ENCODE measurements at places on chromosomes 13 and 19.

DNA sequence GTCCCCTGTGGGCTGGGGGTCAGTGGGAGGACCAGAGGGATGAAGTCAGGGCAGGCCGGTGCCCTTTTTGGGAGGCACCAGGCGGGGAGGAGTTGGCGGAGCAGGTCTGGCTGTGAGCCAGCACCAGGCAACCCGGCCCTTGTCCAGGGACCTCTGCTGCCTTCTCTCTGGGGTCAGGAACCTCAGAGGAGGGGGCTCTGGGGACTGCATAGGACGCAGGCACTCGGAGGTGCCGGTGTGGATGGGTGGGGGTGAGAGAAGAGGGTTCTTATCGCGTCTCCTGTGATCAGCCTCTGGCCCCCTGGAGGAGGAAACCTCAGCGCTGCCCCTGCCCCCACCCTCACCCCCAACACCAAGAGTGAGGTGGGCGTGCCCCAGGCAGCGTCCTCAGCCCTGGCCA, 16.5 kb downstream of the DPF1 start:
- DNase-seq: no peak

DNA sequence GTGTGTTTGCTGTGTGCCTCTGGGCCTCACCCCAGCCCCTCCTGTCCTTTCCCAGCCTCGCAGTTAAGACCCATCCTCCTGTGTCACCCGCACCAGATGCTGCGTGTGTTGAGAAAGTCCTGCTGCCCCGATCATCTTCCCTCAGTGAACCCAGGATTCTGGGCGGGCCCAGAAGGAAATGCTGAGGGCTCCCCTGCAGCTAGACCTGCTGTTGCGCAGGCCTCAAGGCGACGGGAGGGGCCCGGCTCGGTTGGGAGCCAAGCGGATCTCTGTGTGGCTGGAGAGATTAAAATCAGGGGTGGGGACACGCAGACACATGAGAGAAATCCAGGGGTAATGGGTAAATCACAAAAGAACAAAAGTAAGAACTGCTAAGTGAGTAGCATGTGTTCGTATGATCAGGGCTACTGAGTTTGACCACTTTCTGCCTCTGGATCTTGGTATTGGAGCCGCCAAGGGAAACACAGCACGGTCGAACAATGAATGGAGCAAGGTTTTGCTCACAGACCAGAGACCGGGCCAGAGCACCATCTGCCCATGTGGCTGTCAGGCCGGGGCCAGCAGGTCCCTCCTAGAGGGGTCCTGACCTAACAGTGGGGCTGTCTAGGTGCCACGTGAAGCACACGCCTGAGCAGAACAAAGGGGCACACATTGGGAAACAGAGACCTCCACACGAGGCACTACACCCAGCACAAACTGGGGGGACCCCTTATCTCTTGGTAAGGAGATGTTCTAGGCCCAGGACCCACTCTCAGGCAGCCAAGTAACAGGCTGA, 7.1 kb downstream of the ZSCAN1 start:
- no peak for DNase-seq

GRCh38 chr19:33849551-33850147, 53.0 kb downstream of the KCTD15 start:
- no peak for DNase-seq

DNA sequence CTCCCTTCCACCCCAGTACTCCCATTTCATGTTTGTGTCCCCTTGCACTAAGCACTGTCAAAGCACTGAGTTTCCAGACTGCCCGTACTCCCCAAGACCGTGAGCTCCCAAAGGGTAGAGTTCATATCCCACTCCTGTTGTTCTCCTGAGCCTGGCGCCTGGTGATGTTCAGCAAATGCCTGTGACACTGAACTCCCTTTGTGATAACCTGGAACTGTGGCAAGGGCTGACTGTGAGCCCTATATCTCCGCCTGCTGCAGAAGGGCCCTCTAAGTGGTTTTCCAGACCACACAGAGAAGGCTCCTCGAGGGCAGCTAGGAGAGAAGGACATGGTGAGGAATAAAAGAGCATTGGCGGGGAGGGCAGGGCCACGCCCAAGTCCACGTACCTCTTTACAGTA, 67.5 kb downstream of the ATP7B start:
- no peak for DNase-seq

- no peak for DNase-seq
These were observed 8.1 kb upstream of the FXYD3 start for GRCh38 chr19:35107545-35107944.

DNA sequence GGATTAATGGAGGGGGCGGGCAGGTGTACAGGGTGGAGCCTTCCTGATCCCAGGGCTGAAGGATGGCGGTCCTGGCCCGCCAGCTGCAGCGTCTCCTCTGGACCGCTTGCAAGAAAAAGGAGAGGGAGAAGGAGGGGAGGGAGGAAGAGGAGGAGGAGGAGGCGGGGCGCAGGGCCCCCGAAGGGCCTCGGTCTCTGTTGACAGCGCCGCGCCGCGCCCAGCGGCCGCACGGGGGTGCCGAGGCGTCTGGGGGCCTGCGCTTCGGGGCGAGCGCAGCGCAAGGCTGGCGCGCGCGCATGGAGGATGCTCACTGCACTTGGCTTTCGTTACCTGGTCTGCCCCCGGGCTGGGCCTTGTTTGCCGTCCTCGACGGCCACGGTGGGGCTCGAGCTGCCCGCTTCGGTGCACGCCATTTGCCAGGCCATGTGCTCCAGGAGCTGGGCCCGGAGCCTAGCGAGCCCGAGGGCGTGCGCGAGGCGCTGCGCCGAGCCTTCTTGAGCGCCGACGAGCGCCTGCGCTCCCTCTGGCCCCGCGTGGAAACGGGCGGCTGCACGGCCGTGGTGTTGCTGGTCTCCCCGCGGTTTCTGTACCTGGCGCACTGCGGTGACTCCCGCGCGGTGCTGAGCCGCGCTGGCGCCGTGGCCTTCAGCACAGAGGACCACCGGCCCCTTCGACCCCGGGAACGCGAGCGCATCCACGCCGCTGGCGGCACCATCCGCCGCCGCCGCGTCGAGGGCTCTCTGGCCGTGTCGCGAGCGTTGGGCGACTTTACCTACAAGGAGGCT, at the start of gene PPM1N:
TSS of gene PPM1N (plus strand) at position 33 of the 785 bp plus-strand sequence. CDS start at position 63, 30 bp downstream.
- DNase-seq: peak; percentile 28

DNA sequence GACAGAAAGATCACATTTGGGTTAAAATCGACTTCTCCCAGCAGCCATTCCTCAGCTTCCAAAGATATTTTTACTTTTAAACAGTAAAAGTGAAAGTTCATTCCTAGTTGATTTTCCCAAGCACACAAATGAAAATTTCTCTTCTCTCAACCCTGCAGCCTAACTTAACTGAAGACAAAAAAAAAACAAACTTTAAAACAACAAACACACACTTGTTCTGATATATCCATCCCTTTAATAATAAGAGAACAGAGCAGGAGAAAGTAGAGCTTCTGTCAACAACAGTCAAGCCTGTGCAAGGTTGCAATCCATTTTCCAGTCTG, 72.9 kb downstream of the STK24 start:
- DNase-seq: no peak

GRCh38 chr13:110286833-110287819, 19.8 kb downstream of the COL4A1 start:
- DNase-seq: peak; percentile 63

DNA sequence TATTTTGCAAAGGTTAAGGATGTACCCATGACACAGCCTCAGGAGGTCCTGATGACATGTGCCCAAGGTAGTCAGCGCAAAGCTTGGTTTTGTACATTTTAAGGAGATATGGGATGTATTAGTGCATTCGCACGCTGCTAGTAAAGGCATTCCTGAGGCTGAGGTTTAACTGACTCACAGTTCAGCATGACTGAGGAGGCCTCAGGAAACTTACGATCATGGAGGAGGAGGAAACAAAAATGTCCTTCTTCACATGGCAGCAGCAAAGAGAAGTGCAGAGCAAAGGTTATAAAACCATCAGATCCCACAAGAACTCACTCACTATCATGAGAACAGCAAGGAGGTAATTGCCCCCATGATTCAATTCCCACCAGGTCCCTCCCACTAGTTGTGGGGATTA, 1017.4 kb downstream of the EFNB2 start:
- no peak for DNase-seq

All from muscle of leg (tissue), 16 donors.